ENCODE measurements at places on chromosomes 1 and 21.

GRCh38 chr1:183945428-183946319 lies 91.9 kb downstream of the COLGALT2 start:
- no peak for DNase-seq

GRCh38 chr1:44068442-44068921 lies 37.2 kb upstream of the SLC6A9 start:
- DNase-seq: no peak

DNA sequence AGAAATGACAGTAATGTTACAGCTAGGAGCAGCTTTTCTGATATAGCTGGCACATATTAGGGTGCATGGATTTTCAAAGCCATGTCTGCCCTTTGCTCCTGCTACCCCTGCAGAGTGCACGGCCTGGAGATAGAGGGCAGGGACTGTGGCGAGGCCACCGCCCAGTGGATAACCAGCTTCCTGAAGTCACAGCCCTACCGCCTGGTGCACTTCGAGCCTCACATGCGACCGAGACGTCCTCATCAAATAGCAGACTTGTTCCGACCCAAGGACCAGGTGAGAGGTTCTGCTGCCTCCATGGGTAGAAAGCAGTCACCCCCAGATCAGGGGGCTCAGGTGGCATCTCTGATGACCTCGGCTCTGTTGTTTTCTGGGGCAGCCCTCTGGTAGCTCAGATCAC lies 9.8 kb downstream of the MTARC1 start:
- no peak for DNase-seq

GRCh38 chr1:176566004-176566975 lies 103.3 kb downstream of the PAPPA2 start:
- DNase-seq: peak; percentile 13

- DNase-seq: no peak
These were observed 159.1 kb downstream of the NFIA start for GRCh38 chr1:61241411-61241838.
